ENCODE measurements at places on chromosomes 12 and 14.

GRCh38 chr12:127664901-127665300 lies 602.1 kb upstream of the TMEM132C start:
- DNase-seq: no peak

DNA sequence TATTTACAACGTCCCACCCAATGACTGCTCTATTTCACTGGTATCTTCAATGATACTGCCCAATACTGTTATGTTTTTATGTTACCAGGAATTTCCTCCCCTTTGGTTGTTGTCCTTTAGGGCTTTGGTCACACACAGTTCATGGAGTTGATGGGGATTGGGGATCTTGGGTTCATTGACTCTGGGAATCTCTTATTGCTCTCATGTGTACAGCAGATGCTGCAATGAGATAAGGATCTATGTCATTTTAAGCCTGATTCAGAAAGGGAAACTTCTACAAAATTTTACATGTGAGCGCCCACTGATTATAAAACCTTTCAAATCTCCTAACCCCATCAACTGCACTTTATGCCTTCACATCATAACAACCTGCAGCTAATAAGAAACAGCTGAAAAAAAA lies 67.2 kb downstream of the FAR2 start:
- DNase-seq: peak; percentile 51

DNA sequence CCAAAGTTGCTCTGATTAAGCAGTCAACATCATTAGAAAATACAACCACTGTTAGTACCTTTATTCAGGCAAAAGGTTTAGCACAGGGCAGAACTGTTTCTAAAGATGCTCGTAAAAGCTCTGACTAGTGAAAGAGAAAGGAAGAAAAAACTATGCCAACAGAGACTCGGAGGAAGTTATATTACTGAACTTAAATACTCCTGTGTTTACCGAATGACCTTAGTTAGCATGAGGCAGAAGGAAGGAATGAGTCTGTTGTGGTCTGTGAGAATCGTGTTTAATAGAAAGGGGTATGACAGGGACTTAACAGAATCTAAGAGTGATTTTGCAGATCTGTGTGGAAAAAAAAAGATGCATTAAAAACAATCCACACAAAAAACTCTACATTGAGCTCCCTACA lies 84.1 kb upstream of the OVCH1 start:
- DNase-seq: no peak

DNA sequence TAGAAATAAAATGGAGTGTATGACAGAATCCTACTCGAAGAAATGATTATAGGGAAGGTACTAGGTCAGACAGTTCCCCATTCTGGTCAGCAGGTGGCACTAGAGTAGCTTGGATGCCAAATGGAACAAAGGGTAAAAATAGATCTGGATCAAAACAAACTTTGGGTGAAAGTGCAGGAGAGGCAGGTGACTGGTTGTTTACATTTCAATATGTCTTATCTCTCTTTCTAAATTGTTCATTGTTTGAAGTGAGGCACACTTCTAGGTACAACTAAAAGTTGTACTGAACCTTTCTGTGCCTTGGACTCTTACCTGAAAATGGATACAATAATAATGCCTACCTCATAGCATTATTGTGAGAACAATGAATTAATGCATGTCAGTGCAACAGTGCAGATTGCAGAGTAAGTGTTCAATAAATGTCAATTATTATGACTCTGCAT lies 62.0 kb upstream of the OSBPL8 start:
- peak; percentile 76 for DNase-seq

DNA sequence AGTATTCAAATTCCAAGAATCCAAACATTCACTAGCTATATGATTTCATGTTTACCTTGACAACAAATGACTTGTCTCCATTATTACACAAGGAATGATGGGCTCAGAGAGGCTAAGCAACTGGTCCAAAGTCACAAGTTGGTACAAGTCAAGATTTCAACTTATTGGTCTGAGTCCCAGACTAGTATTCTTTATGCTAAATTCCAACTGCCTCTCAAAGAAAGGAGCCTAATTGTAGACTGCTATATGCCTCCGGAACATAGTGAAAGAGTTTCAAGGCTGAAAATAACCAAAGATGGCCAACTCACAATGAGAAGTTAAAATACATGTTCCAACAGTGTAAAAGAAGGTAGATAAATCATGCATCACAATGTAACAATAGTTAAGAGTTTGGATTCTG lies 7.5 kb downstream of the BTG1 start:
- DNase-seq: no peak

All from NB4 (cell line).